ENCODE measurements at places on chromosomes 6 and 20. TPM values are rescaled to one million over a fixed set of nuclear protein-coding genes. Genes with fewer than 3 reads are reported as not detected.

ZBP1 gene
- not detected for total RNA-seq

LRP11 gene
- 55.7 TPM for total RNA-seq

PKHD1 gene
- not detected for total RNA-seq

PDE7B gene
- not detected for total RNA-seq

GMEB2 gene
- 8.7 TPM for total RNA-seq

MAS1 gene
- not detected for total RNA-seq

CLVS2 gene
- total RNA-seq, result not detected

PIGT gene
- total RNA-seq, result 93.1 TPM

POFUT1 gene
- total RNA-seq, result 42.4 TPM

DNA sequence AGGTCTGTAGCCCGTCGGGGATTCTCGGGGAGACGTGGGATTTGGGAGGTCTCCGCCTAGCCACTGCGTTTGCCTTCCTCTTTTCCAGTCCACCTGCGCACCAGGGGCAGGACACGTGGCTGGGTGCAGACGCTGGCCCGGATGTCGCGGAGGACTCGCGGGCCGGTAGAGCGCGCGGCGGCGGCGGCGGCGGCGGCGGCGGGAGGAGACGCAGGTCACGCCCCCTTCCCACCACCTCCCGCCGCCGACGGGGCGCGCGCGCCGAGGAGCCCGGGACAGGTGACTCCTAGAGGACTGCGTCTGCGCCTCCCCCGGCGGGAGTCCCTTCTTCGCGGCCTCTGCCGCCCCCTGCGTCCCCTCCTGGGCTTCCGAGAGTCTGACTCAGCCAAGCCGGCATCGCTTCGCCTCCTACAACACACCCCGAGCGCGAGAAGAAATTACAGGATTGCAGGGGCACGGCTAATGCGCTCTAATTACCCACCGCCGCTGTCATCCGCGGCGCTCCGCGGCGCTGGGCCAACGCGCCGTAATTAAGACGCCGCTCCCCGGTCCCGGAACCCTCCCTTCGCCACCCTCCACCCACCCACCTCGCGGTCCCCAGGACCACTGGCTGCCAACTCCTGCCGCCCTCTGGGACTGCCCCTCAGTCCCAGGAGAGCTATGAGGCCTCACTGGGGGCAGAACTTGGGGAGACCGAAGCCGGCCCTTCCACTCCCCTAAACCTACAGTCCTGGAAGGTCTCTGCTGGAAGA, 124.5 kb downstream of the MRPL14 start:
- no peak for DNase-seq

DNA sequence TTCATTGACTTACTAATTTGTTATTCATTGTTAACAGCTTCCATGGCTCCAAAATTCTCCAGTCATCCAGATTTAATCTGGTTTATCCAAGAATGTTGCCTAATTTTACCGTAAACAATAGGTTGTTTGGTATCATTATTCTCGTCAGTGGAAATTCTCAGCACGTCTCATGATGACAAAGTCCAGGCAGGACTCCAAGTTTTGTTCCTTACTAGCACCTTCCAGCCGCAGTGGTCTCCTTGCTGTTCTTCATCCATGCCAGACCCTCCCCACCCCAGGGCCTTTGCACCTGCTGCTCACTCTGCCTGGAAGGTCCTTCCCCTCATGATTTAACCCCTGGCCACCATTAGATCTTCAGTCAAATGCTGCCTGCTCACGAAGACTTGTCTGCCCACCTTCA, 48.1 kb upstream of the NAA20 start:
- DNase-seq, result no peak

- DNase-seq, result no peak
These were observed 81.1 kb downstream of the LAMA4 start for GRCh38 chr6:112173221-112173804.

GRCh38 chr20:56656632-56657031, 27.5 kb downstream of the TFAP2C start:
- no peak for DNase-seq

DNA sequence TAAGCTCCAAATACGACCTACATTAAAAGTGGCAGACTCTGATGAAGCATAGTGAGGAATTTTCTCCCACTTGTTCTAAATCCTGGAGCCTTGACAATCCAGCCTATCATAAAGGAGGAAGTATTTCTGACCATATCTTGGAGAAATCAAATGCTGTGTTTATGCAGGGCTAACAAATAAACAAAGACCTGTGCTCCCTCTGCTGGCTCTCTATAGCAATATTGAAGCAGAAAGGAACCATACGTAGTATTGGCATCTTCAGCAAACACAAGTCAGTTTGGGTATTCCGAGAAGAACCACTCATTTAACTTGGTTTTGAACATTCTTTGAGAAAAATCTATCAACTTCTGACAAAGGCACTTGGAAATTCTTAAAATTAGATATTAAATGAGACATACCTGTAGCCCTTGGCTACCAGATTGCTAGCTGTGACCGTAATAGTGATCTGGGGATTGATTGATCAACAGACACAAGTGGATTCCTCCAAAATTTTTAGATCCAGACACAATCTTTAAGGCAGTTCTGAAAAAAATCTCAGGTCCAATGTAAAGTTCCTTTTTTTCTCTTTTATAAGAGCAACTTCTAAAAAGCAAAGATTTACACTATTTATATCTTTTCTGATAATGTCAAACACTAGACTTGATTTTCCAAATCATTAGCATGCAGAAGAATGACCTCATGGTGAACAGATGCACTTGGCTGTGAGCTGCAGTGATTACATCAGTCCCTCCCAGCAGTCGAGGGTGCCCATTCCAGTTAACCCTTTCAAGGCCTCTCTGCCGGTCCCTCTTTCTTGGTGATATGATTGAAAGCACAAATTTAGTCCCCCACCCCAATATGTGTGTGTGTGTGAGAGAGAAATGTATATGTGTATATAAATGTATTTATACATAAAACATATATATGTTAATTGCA, 40.2 kb downstream of the INSM1 start:
- DNase-seq, result no peak

- peak; percentile 51 for DNase-seq
These were observed 229.6 kb downstream of the EYA2 start for GRCh38 chr20:47124181-47124717.

- DNase-seq, result peak; percentile 82
These were observed 49.8 kb downstream of the SPATA2 start for GRCh38 chr20:49865559-49865958.

- no peak for DNase-seq
These were observed 67.3 kb downstream of the SCML4 start for GRCh38 chr6:107756660-107757355.

GRCh38 chr6:131754088-131754487, 43.3 kb upstream of the CTAGE9 start:
- DNase-seq, result no peak

DNA sequence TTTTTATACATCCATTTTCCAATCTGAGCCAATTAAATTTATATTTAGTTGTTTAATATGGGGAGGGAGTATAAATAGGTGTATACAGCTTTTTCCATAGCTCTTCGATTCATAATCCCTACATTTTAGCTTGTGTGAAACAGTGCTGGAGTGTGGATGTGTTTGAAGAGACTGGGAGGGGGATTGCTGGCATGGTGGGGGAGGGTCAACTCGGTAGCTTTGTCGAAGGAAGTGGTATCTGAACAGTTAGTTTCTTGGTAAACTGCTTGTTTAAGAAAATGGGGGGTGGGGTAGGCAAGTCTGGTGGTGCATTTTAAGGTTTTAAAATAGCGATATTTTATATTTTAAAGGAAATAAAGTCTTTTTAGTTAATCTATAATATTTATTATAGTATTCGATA, 1.4 kb upstream of the LIN28B start:
- no peak for DNase-seq

DNA sequence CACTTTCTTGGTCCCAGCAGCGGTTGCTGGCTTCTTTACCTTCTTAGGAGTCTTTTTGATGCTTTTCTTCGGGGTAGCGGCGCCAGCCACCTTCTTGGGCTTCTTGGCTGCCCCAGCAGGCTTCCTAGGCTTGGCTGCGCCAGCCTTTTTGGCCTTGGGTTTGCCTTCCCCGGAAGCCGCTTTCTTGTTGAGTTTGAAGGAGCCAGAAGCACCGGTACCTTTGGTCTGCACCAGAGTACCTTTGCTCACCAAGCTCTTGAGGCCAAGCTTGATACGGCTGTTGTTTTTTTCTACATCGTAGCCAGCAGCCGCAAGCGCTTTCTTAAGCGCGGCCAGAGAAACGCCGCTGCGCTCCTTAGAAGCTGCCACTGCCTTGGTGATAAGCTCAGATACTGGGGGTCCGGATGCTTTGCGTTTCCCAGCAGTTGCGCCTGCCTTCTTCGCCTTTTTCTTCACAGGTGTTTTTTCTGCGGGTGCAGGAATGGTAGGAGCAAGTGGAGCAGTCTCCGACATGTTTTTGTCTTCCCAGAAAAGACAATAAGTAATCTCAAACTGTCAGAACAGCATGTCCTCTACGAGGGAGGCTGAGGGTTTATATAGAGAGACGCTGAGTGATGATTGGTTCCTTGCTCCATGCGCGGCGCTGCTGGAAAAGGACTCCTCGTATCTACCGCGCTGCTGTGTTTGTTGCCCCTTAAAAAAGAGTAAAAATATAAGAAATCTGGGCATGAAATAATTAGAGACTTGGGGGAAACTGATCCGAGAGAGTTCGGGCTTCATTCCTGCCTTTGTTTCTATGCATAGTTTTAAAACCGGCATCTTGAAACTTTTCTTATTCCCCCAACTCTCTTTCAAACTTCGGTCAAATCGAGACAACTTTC, 130.3 kb upstream of the BTN3A2 start:
- peak; percentile 92 for DNase-seq

GRCh38 chr6:33299237-33299944, 649 bp upstream of the RGL2 start:
- DNase-seq, result peak; percentile 95

- DNase-seq, result no peak
These were observed 22.8 kb downstream of the DCBLD1 start for GRCh38 chr6:117505311-117505710.

DNA sequence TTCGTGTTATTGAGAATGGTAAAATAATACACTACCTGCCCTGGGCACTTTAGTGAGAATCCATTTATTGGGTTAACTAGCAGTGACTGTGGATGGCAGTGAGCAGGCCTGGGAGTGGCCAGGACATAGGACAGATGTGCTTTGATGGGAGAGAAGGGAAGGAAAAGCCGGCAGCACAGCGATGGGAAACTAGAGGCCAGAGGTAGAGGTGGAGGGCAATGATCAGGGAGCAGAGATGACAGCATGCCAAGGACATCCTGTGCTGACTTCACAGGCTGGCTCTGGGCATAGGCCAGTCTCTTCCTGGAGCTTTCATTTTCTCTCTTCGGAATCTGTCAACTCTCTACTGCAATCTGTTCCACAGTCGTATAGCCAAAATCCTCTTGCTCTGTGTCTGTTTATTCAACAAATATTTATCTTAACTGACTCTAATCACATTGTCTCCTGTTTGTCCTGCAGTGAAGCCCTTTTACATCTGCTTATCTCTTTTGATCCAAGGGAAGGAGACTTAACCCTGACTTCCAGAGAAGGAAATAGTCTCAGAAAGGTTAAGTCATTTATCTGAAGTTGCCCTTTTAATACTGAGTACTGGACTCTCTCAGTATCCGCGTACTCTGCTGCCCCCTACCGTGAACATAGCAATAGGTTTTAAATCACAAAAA, 18.4 kb upstream of the MMP24 start:
- peak; percentile 76 for DNase-seq

DNA sequence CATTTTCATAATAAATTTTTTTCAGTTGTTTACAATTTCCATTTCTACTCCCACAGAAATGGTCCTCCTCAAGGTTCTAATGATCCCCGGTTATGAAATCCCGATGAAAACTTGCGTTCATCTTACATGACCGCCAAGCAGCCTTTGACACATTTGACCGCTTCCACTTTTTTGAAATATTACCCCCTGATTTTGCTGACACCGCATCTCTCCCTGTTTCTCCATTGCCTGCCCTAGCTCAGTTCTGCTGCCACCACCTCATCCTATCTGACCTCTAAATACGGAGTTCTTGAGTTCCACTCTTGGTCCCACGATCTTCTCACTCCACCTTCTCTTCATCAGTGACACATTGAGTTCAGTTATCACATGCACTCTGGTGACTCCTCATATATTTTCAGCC, 74.1 kb downstream of the SLC35B3 start:
- no peak for DNase-seq

Measured in SJSA1 (cell line).